Activated CD4-positive, alpha-beta memory T cell treated with anti-CD3 and anti-CD28 coated beads, Interleukin-2, amount 10 ng/mL, durations not matched to agents 7 days and 5 days (primary cell): ENCODE measurements at places on chromosomes 16 and 17. TPM values are rescaled to one million over a fixed set of nuclear protein-coding genes. Genes with fewer than 3 reads are reported as not detected.

The G6PC3 gene
- total RNA-seq = 19.9 TPM

The TBC1D3I gene
- total RNA-seq = 0.76 TPM

The CDH1 gene
- total RNA-seq = 0.18 TPM

The PDE6G gene
- total RNA-seq = 10.9 TPM

The ITGB3 gene
- 1.9 TPM for total RNA-seq

The EMP2 gene
- not detected for total RNA-seq

The CES4A gene
- total RNA-seq = 39.3 TPM

The KIF2B gene
- not detected for total RNA-seq
